GF-D8 (cell line): ENCODE measurements at places on chromosomes 5 and 9.

DNA sequence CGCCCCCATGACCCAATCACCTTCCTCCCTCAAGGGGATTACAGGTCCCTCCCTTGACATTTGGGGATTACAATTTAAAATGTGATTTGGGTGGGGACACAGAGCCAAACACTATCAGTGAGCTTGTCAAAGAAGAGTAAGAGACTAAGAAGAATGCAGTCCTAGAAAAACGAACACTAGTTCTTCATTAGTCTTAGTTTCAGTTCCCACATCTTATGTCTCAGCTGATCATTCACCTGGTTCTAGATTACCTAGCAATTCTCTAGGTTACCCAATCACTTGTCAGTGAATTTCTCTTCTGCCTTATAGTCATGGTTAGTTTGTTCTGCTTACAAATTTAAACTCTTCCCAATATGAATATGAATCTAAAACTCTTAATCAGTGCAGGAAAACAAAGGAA is 251.5 kb downstream of the COX7C start:
- no peak for DNase-seq

DNA sequence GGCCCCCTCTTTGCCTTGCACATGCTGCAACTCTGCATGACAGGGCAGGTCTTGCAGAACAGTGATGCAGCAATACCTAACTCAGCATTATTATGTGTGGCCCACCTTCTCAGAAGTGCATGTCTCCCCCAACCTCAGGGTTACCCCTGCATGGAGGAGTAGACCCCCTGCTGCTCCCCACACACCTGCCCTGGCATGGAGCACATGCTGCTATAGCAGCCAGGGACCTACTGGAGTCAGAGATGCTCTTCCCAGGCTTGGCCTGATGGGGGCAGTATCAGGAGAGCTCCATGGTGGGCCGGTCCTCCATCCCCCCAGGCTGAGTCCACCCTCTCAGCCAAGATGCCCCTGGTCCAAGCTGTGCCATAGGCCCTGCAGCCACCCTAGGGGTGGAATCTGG is 13.2 kb upstream of the BOD1 start:
- DNase-seq: no peak

DNA sequence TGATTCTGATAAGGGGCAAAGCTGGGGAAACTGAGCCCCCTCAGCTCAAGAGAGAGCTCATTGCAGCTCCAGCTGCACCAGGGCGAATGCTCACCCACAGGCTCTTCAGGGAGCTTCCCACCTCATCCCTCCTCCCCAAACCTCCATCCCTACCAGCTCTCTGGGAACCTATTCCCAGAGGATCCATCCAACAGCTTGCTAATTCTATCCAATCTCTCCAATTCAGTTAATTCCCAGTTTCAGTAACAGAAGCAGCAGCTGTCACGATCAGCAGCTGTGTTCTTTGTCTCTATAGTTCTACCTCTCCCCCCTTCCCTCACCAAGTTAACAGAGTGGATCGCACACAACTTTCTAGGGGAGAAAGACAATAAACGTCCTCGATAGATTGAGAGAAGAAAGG is 135.5 kb upstream of the EFNA5 start:
- DNase-seq: no peak

DNA sequence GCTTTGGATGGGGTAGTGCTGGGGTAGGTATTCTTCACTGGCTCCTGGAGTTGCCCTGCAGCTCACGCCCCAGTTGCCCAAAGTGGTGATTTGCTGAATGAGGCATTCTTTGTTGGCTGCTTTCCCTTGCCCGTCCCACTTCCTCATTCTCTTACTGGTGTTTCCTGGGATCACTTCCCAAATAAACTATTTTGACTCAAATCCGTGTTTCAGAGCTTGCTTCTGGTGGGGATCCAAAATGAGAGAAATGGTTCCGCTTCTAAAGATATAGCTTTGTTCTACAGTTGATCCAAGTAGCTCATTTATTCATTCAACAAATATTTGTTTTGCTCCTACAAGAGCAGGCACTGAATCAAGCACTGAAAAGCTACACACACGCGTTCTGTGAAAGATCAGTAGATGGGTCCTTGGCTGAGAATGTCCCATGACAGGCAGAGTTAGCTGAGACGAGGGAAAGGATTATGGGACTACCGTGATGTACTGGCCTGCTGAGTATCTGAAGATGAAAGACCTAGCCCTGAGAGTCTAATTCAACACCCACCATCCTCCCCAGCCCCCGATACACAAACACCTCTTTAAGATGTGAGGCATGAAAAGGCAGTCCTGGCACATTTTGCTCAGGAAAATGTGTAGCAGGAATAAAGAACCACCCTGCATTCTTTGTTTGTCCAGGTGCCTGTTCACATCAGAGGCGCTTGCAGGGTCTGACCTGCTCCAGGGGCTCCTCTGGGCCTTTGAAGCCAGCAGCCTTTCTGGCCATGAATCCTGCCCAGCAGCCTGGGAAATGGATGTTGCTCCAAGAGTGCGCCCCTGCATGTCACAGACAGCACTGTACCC is 143.1 kb upstream of the RANBP3L start:
- no peak for DNase-seq

- no peak for DNase-seq
These were observed 423 bp downstream of the IPPK start for GRCh38 chr9:92669527-92669889.

GRCh38 chr9:129885018-129885669 is 49.9 kb downstream of the USP20 start:
- DNase-seq: peak; percentile 21

DNA sequence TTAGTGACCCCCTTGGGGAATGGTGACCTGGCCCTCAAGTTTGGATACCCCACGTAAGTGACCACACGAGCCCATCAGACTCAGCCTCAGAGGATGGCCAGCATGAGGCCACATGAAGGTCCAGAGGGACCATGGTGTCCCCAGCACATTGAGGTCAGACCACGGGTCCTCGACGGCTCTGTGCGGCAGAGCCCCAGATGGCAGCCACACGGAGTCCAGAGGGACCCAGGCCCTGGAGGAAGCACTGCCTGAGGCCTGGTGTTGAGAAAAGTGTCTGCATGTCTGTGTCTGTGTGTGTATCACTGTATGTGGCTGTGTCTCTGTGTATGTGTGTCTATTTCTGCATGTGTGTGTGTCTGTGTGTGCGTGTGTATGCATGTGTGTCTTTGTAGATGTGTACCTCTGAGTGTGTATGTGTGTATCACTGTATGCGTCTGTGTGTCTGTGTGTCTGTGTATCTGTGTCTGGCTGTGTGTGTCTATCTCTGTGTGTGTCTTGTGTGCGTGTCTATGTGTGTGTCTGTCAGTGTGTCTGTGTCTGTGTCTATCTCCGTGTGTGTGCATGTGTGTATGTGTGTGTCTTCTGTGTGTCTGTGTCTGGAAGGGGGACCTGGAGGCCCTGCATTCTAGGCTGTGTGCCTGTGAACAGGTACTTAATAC is 992 bp downstream of the LCNL1 start:
- no peak for DNase-seq

GRCh38 chr5:91374893-91375520 is 8.1 kb downstream of the ARRDC3 start:
- DNase-seq: no peak
